Naive B cell (primary cell): ENCODE measurements at places on chromosomes 12 and 14. TPM values are rescaled to one million over a fixed set of nuclear protein-coding genes. Genes with fewer than 3 reads are reported as not detected.

- H3K36me3 ChIP-seq: peaks cover 5% of the 10 kb centered on the region
- DNase-seq: peak; percentile 9
- H3K27ac ChIP-seq: no peak overlapping the region
- peaks cover 4% of the 10 kb centered on the region for H3K27me3 ChIP-seq
Measured at GRCh38 chr12:13165617-13166041, 30.9 kb upstream of the EMP1 start.

GRCh38 chr12:121992059-121992879 is 29.4 kb upstream of the BCL7A start:
- H3K27ac ChIP-seq: peak overlapping the region; percentile 95
- no peaks in the 10 kb centered on the region for H3K27me3 ChIP-seq

DNA sequence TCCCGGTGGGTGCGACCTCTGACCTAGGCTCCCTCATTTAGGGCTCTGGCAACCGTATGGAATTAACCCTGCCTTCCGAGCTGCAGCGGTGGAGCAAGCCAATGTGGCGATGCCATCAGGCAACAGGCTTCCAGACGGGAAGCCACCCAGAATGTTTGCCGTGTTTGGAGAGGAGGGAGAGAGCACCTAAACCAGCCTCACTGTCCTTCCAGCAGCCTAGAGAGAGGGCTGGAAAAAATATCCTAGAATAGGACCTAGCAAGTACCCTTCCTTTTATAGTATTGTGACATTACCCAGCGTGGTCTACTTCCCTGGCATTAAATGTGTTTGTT is 287 bp upstream of the SLC2A13 start:
- peaks cover 32% of the 10 kb centered on the region for H3K4me1 ChIP-seq
- H3K4me3 ChIP-seq: peak overlapping the region; percentile 90
- DNase-seq: no peak
- H3K36me3 ChIP-seq: no peaks in the 10 kb centered on the region
- peaks cover 4% of the 10 kb centered on the region for H3K27me3 ChIP-seq

P2RX7 gene
- polyA plus RNA-seq: 0.10 TPM

GRCh38 chr14:72818998-72819397 is 74.9 kb downstream of the DPF3 start:
- no peak overlapping the region for H3K27ac ChIP-seq
- H3K27me3 ChIP-seq: no peaks in the 10 kb centered on the region
- peaks cover 28% of the 10 kb centered on the region for H3K4me1 ChIP-seq

- H3K36me3 ChIP-seq: no peaks in the 10 kb centered on the region
- no peak overlapping the region for H3K4me3 ChIP-seq
- no peak for DNase-seq
- H3K27ac ChIP-seq: no peak overlapping the region
Measured at GRCh38 chr12:2531371-2531770, 263.4 kb upstream of the FKBP4 start.

DNA sequence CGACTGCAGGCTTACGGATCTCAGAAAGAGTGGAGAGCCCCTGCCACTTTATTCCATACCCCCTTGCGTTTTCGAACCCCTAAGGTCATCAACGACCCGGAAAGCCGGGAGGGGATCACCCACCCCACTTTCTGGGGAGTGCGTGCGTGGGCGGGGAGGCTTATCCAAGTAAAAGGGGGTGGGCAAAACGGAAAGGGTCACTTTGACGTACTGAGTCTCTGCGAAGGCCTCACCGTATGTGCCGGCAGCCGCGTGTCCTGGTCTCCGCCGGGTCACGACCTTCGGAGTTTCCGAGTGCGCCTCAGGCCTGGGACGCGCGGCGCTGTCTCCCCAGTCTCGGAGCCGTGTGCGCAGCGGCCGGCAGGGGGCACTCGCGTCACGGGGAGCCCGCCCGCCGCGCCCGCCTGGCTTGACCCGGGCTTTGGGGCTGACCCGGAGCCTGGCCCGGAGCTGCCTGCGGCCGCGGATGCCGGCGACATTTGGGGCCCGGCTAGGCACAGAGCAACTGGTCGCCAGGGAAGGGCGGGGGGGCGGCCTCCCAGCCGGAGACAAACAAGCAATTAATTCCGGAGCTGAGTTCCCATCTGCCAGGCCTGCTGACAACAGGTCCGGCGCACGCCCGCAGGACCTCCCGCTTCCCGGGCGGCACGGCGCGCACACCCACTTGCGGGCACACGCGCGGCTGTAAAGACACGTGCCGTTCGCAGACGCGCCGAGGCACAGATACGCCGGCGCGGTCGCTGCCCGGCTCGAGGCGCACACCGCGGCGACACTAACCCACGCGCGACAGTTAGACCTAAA is 890 bp upstream of the KIF26A start:
- no peaks in the 10 kb centered on the region for H3K36me3 ChIP-seq
- peaks cover 68% of the 10 kb centered on the region for H3K27me3 ChIP-seq
- peak; percentile 42 for DNase-seq

DNA sequence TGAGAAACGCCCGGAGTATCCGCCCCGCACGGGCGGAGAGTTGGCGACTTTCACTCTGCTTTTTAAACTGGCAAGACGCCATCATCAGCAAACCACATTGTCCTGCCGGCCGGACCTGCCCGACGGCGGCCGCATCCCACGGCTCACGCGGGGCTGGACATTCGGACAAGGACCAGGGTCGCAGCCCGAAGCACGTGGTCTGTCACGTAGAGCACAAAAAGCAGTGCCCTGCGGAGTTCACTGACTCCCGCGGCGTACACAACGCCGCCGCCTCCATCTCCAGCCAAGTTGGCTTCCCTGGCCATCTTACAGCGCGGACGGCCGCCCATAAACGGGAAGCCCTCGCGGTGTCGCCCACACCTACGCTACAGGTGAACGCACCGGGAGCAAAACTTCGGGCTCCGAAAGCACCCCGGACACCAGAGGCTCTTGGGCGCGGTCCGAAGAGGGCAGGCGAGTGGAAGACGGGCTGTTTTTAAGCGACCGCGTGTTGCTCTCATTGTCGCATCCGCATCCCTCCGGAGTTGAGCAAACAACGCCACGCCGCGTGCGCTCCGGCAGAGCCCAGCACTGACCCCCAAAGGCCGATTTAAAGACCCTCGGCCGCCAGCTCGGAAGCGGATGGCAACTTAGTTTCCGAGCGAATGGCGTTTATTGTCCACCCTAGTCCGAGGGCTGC is 966 bp downstream of the SINHCAF start:
- H3K36me3 ChIP-seq: peaks cover 6% of the 10 kb centered on the region
- peak overlapping the region; percentile 91 for H3K27ac ChIP-seq
- DNase-seq: peak; percentile 45
- H3K27me3 ChIP-seq: no peaks in the 10 kb centered on the region
